PC-3 (cell line): ENCODE measurements at places on chromosomes 6 and 20. TPM values are rescaled to one million over a fixed set of nuclear protein-coding genes. Genes with fewer than 3 reads are reported as not detected.

MYLIP gene
- total RNA-seq: 12.5 and 14.1 TPM in 2 replicates

KHDRBS2 gene
- not detected in 2 replicates for total RNA-seq

PBOV1 gene
- not detected in 2 replicates for total RNA-seq

ENPP1 gene
- total RNA-seq: 4.4 and 5.1 TPM in 2 replicates

C20orf144 gene
- total RNA-seq: 0.17 TPM in 1 of 2 replicates, not detected in the other

PHACTR3 gene
- total RNA-seq: 26.4 and 30.6 TPM in 2 replicates
